ENCODE measurements at places on chromosomes 11 and 22. TPM values are rescaled to one million over a fixed set of nuclear protein-coding genes. Genes with fewer than 3 reads are reported as not detected.

Gene CARNS1
- polyA plus RNA-seq: 63.5 TPM

- DNase-seq: no peak
Measured at GRCh38 chr11:12141283-12141682, 30.9 kb downstream of the MICAL2 start.

DNA sequence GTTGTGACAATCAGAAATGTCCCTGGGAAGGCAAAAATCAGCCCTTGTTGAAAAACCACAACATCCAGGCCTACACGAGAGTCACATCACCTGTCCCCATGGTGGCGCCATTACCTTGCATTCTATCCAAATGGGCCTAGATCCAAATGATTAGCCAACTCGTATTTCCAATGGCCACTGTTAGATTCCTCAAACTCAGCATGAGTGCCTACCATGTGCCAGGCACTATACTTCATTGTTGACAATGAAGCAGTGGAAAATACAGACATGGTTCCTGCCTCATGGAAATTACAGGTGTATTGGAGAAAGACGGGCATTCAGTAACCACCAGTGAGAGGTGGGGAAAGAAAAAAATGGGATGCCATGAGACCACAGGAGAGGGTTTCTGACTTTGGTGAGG is 29.8 kb upstream of the CREB3L1 start:
- no peak for DNase-seq

Gene CARD18
- not detected for polyA plus RNA-seq

DNA sequence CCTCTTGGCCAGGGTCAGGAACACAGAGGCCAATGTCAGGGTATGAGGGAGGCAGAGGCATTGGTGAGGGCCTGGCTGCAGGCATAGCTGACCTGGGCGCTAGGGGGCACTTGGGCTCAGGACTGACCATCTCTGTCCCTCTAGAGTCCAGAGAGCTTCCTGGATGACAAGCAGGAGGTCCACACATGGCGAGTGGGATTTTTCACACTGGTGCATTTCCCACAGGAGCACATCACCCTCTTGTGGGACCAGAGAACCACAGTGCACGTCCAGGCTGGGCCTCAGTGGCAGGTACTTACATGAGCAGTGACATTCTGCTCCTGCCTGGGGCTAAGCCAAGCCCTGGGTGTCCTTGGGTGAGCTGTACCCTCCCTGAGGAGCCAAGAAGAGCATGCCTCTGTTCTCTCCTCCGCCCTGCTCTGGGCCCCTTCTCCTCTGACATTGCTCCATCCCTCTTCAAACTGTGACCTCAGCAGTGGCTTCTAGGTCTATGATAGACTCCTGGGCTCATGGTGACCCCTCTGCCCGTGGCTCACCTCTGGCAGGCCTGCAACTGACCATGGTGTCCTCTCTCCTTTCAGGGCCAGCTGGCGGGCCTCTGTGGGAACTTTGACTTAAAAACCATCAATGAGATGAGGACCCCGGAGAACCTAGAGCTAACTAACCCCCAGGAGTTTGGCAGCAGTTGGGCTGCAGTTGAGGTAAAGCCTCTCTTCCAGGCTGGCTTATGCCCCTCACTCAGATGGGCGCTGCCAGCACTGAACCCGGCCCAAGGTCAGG is 46.6 kb downstream of the OTOG start:
- no peak for DNase-seq

GRCh38 chr22:41862530-41863266 is 29.8 kb downstream of the SREBF2 start:
- DNase-seq: no peak

DNA sequence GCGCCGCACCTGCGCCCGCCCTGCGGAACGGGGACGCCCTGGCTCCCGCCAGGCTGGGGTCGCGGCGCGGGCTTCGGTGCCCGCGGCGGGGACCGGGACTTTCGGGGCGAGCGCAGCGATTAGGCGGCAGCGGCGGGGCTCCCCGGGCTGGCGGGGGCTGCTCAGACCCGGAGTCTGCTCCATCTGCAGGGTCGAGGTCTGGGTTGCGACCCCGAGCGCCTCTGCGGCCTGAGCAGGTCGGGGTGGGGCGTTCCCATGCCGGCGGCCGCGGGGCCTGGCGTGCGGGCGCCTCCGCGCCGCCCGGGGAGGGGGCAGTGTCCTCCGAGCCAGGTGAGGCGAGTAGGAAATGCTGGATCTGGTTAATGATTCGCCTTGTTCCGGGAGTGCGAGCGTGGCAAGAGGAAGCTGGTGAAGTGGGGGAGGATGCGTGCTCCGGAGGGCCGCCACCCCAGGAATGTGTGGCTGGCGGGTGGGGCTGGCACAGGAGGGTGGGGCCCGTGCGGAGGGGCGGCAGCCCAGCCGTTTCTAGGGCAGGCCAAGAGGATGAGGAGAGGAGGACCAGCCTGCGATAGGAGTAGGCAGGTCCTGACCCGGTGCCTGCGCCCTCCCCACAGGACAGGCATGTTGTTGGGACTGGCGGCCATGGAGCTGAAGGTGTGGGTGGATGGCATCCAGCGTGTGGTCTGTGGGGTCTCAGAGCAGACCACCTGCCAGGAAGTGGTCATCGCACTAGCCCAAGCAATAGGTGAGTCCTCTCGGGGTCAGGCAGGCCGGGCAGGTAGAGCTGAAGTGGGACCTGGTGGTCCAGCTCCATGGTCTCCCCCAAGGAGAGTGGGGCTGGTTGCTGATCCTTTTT is 606 bp downstream of the RASSF7 start:
- no peak for DNase-seq

- peak; percentile 41 for DNase-seq
Measured at GRCh38 chr11:18802381-18803257, 11.0 kb upstream of the PTPN5 start.

- no peak for DNase-seq
Measured at GRCh38 chr11:86003654-86004053, 65.2 kb downstream of the PICALM start.

Gene DRD2
- polyA plus RNA-seq: not detected

DNA sequence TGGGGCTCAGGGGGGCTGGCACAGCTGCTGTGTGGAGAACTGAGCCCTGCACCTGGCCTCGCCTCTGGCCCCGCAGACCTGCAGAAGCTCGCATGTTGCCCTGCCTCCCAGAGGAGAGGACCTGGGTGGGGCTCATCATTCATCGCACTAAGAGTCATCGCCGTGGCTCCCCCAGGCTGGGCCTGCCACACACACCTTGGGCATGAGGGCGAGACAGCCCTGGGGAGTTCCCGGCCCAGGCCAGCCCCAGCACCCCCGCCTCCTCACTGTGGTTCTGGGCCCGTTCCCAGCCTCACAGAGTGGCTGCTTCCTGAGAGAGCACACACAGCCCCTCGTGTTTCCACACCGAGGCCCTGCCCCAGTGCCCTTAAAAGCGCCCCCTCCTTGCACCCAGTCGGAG is 694.6 kb downstream of the TBC1D22A start:
- no peak for DNase-seq

Gene XKR3
- polyA plus RNA-seq: not detected

- no peak for DNase-seq
Measured at GRCh38 chr11:73981051-73981805, 1.4 kb downstream of the UCP2 start.

Gene BATF2
- polyA plus RNA-seq: 1.3 TPM
